ENCODE measurements at places on chromosomes 11 and 22. TPM values are rescaled to one million over a fixed set of nuclear protein-coding genes. Genes with fewer than 3 reads are reported as not detected.

Gene LGALS1
- total RNA-seq, result 780 TPM

Gene RPL3
- 2,819 TPM for total RNA-seq

Gene LRRC55
- total RNA-seq, result not detected

Gene NXPE4
- not detected for total RNA-seq

GRCh38 chr22:19035474-19036228 is 86.6 kb downstream of the DGCR2 start:
- no peak for DNase-seq

DNA sequence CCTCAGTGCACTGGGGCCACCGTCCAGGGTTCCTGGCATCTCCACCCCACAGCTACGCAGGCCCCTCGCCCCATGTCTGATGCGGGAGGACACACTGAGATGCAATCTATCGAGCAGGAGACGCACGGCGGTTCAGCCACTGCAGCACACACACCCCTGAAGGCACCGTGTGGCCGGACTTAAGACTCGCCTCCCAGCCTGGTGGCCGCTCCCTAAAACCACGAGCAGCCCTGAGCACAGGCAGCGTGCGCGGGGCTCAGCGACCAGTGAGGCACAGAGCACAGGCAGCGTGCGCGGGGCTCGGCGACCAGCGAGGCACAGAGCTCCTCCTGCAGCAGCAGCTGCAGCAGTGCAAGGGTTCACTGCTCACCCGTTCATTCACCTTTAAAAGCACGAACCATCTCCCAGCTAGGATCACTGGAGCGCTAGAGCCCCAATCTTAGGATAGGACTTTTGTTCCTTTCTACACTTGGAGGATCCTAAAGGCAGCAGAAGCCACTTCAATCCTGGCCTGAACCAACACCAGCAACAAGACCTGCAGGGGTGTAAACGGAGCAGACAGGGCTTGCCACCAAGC is 31.4 kb downstream of the TOLLIP start:
- no peak for DNase-seq

All from hepatocyte (in vitro differentiated cells).